Suppressor macrophage treated with lipopolysaccharide for 4 hours (primary cell): ENCODE measurements at places on chromosomes 3 and 15.

GRCh38 chr15:71261909-71262308 lies 146.6 kb downstream of the THSD4 start:
- no peak for DNase-seq

GRCh38 chr3:170644711-170645110 lies 58.8 kb upstream of the SLC7A14 start:
- DNase-seq = no peak

DNA sequence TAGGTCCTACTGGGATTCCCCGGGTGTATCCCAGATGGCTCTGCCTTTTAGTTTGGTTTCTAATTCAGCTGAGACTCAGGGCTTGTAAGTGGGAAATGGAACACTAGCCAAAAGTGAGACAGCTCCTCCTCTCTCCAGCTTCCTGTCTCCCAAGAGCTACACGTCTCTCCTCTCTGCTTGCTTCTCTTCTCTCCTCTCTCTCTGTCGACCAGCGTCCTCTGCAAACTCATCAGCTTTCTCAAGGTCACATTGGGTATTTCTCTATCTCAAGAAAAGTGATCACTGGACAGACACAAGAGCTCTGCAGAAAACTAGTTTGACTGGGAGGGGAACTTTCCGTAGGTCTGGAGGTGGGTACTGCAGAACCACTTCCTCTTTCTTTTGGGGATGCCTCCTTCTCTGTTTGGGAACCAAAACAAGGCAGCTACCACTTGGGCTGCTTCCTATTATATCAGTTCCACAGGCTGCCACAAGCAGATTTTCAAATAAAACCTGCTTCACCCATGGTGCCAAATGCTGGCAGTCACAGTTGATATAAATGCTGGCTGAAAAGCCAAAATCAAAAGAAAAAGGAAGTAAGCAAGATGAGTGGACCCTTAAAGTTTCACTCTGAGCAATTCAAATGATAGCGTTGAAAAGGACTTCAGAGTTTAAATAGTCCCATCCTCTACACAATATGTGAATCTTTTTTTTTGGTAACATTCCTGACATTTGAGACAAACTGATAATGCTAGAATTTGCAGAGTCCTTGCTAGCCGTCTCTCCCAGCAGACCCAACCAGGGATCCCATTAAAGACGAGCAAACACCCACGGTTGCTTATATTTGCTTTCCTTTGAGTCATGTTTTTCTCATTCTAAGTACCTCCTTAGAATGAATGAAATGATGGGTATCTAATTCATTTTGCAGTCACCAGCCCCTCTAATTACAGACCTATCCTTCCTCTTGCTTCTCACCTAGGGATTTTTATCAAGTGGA lies 7.2 kb upstream of the DYNC1LI1 start:
- peak; percentile 70 for DNase-seq

GRCh38 chr3:25288413-25288812 lies 139.7 kb upstream of the RARB start:
- DNase-seq = no peak

DNA sequence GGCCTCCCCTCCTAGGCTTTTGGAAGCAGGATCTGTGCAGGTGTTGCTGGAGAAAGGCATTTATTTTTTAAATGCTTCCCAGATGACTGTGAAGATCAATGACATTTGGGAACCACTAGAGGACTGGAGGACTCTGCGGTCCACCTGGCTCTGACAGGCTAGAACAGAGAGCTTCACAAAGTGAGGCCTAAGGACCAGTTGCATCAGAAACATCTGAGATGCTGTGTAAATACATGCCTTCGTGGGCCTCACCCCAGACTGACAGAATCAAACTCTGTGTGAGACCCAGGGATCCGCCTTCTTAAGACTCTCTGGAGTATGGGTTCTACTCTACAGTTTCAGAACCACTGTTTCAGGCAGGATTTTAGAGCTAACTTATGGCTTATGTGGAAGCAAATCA lies 105.0 kb upstream of the ICE2 start:
- DNase-seq = no peak

DNA sequence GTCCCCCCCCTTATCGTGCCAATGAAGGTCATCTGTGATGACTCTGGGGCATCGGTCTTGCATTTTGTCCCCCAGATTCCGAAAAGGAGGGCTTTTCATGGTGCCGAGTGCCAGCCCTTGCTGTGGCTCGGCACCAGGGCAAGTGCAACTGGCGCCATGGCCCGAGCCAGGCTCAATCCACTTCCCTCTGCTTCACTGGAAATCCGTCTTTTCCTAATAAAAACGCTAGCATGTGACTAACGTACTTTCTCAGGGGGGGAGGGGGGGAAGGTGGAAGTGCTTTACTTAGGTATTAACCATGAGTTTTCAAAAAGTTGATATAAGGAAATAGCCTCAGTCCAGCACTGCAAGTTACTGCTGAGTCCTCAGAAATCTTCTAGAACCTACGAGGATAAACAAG lies 20.5 kb downstream of the TRPM1 start:
- DNase-seq = no peak

- DNase-seq = no peak
Observed at GRCh38 chr15:37698679-37699078, 235.8 kb upstream of the TMCO5A start.

DNA sequence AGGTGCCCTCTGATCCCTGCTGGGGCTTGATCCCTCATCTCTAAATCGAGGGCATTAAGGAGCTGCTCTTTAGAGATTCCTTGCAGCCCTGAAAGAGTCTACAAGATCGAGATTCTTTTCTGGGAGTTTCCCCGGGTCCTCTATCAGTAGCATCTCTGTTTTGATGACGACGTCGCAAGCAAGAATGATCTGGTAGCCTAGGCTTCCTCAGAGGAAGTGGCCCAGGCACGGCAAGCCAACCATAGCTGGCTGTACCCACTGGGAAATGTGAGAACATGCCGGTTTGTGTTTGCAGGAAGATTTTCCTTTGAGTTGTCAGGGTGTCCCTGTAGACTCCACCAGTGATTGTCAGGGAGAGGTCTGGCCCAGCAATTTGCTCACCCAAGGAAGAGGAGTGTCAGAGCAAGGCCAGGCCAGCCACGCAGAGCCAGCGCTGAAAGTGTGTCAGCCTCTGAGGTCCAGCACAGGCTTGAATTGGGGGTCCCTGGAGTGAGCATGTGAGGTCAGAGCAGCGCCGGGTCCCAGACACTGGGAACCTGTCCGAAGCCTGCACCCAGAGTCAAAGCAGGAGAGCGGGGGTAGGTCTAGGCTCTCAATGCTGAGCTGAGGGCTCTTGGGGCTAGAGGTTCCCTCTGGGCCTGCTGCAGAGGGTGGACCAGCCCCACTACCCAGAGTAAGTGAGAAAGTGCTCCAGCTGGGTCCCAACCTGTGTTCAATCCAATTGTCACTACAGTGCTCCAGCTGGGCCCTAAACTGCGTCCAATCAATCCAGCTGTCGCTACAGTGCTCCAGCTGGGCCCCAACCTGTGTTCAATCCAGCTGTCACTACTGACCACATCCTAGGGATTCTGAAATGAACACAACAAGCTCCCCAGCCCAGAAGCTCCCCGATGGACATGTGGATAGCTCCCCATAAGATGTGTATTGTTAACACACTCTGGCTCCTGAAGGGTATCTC lies 95.7 kb downstream of the CHDH start:
- peak; percentile 55 for DNase-seq

- DNase-seq = no peak
Observed at GRCh38 chr15:97153356-97153965, 807.0 kb upstream of the ARRDC4 start.

DNA sequence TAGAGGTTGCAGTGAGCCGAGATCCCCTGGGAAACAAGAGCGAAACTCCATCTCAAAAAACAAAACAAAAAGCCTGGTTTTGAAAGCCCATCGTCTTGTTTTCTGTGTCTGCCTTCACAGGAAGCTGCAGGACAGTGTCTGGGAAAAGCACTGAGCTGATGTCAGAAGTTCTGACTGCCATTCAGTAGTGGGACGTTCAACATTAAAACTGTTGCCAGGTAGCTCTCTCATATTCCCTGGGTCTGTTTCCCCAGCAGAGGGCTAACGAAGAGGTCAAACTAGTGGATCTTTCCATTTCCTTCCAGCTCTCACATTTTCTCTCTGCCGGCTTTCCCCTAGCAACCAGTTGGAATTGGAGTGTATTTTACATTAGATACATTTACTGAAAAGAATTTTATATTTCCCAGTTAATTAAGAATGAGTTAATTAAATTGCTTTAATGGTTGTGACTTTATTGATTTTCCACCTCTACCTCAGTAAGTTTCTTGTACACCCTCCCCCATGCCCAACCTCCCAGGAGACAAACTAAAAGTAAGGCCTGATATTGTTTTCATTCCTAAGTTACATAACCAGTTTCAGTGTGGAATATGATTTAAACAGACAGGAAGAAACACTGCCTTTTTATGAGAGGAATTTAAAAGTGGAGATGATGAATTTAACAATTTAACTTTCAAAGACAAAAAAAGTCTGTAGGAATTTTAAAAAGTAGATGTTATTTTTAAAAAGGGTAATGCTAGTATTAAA lies 29.9 kb downstream of the RCN2 start:
- DNase-seq = no peak

GRCh38 chr15:81338170-81339007 lies 14.4 kb upstream of the STARD5 start:
- DNase-seq = peak; percentile 58

DNA sequence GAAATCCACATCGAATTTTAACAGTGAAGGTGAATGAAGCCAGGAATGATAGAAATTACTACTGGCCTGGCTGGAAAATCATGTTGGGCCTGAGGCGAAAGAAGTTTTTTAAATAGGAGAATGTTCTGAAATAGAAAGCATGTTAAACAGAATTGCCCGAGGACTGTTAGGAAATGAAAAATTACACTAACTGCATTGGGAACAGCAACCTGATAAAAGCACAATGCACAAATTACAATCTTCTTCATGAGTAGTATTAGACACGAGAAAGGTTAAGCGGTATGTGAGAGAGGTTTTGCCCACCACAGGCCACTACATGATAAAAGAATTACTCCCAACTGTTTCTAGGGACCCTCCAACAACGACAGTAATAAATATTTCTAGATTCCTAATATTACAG lies 18.9 kb downstream of the GBE1 start:
- no peak for DNase-seq

- DNase-seq = no peak
Observed at GRCh38 chr15:28219116-28219515, 102.9 kb downstream of the HERC2 start.

- DNase-seq = peak; percentile 84
Observed at GRCh38 chr3:42762046-42762724, 10.9 kb downstream of the CCDC13 start.

DNA sequence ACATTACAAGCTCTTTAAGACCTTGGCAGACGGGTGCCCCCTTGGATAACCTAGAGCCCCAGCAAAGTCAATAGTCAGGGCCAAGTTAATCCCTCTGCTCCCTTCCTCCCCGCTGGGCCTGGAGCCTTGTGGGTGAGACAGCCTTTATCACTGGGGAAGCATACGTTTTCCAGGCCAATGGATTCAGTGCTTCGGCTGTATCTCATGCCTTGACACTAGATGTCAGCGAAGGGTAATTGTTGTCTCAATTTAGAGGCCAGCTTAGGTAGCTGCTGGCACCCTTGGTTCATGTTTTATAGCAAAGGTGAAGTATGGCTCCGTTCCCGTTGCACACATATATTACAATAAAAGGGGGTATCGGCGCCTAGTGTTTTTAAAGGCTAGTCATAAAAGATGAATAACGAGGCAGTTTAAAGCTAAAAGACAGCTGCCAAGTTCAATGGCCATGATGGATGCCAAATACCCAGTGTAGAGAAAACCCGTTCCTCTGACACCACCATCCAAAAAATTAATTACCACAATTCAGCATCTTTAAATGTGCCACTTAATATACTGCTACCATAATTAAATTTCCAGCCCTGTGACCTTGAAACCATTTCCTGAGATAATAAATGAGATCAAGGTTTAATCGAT lies 52.3 kb upstream of the BNIP2 start:
- peak; percentile 10 for DNase-seq

- no peak for DNase-seq
Observed at GRCh38 chr15:60574801-60575631, 96.1 kb upstream of the ICE2 start.

DNA sequence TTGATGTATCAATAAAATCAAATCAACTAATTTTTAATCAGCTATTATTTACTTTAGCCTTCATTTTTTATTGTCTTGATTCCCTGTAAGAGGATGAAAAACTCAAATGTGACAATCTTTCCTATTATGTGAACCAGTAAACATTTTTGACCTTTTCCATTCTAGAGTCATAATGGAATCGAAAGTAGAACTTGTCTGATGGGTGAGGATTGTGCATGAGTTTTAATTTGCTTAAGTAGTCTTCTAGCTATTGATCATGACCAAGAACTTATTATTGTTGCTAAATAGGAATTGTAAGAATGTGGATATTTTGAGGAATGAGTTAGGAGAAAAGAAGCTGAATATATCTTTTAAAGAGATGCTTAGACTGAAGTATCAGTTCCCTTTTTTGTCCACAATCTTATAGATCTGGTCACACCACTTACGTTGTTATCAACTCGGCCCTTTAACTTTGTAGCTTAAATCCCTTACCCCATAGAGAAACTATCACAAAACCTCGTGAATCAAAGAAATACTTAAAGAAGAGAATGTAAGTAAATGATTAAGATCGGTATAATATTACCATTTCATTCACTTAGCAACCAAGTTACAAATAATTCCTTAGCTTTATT lies 147.3 kb downstream of the TP63 start:
- DNase-seq = peak; percentile 3

- DNase-seq = no peak
Observed at GRCh38 chr15:45099549-45100165, 14.3 kb downstream of the DUOX2 start.

GRCh38 chr3:90055666-90056065 lies 948.2 kb downstream of the EPHA3 start:
- no peak for DNase-seq

DNA sequence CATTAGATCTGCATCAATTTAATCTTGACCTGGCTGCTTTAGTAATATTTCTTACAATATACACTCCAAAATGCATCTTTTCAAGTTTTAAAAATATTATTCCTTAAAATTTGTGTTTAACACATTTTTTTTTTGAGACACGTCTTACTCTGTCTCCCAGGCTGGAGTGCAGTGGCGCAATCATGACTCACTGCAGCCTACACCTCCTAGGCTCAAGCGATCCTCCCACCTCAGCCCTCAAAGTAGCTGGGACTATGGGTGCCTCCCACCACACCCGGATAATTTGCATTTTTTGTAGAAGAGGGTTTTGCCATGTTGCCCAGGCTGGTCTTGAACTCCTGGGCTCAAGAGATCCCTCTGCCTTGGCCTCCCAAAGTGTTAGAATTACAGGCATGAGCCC lies 73.6 kb downstream of the ETV5 start:
- peak; percentile 28 for DNase-seq
